ENCODE measurements at places on chromosomes 6 and 20.

DNA sequence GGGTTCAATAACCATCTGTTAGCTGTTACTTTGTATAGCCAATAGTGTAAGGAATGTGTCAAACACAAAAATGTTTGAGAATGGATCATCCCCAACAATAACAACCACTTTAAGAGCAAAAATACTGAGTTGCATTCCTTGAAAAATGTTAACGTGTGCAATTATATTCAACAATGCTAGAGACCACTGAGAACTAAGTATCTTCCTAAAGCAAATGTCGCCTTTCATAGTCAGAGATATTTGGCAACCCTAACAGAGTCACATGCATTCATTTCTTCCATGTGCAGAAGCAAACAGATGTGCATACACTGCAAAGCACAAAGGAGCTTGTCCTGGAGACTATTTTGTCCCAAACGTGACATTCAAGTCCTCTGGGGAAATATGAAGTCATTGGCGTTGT, 448.6 kb downstream of the GJA1 start:
- no peak for DNase-seq

GRCh38 chr6:101722991-101723579, 329.6 kb downstream of the GRIK2 start:
- no peak for DNase-seq

DNA sequence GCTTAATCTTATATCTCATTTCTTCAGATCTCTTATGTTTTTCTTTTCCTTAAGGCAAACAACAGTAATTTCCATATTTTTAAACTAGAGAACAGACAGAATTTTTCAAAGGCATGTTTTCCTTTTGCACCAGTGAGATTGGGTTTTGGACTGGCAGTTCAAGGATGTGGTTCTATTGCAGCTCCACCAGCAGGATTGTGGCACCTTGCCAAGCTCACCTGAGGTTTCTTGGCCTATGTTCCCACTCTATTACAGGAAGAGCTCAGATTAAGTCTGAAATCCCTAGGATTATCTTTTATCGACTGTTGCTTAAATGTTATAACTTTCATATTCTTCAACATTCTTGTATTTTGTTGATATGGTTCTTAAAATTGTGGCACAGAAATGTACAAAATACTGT, 218.9 kb downstream of the PLCB4 start:
- no peak for DNase-seq

GRCh38 chr20:48632017-48632824, 195.6 kb downstream of the PREX1 start:
- DNase-seq: no peak

DNA sequence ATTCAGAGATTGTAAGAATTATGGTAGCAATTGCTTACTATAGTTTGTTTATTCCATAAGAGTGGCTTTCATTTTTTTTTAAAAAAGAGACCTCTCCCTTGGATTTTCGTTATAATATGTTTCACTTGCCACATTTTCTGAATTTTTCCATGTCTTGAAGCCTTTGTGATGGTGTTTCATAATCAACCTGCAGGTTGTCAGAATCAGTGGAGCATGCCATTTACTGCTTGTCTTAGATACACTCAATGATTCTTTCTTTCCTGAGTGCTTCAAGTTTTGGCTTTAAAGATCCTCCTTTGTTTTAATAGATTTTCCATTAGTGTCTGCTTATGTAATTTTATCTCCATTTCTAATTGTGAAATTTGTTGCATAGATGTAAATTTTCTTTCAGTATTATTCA, 31.2 kb downstream of the KCNQ5 start:
- no peak for DNase-seq

GRCh38 chr6:85044361-85044760, 280.0 kb upstream of the TBX18 start:
- DNase-seq: no peak

GRCh38 chr6:71345476-71346333, 57.1 kb downstream of the OGFRL1 start:
- DNase-seq: no peak

- no peak for DNase-seq
Measured at GRCh38 chr20:35588397-35588796, 27.2 kb upstream of the SPAG4 start.

DNA sequence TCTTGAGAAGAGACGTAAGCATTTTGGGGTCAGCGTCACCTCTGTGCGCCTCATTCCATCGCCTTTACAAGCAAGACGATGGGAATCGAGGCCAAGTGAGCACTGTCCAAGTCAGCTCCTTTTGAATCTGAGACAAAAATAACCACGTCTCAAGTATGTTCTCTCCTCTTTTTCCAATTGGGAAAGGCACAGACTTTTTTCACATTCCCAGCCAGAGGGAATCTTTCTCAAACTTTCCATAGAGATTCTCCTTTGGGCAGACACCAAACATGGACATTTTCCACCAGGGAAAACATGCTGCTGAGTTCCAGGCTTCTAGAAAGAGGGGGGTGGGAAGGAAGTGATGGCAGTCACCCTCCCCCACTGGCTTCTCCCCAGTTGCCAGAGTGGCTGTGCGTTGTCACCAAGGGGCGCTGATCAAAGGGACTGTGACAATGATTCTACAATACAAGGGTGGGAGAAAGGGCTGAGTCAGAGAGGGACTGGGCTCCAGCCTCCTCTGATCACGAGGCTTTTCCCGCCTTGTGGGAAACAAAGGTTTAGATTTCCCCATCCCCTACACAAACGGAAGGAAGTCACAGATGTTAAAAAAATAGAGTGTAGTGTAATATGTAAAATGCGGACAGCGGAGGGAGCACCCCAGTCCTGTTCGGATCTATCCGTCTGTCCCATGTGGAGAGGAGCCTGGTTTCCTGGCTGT, 281.9 kb upstream of the RNF24 start:
- DNase-seq: no peak

All from cortex of kidney (tissue), 1 donor.